ENCODE measurements at places on chromosomes 4 and X.
A peak's percentile ranks its signal among the peaks of the same experiment; 100 is the strongest.

DNA sequence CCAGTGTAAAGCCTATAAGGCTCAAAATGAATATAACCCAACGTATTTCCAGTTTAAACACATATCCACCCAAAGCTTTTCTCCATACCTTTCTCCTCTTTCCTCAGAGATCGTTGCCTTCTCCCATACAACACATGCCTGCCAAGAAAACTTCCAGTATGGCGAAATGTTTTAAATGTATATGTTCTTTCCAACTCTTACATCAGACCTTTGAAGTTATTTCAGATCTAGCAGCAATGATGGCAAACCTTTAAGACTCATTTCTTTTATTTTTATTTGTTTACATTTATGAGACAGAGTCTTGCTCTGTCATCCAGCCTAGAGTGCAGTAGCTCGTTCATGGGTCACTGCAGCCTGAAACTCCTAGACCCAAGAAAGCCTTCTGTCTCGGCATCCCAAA, 265.4 kb downstream of the BMPR1B start:
- no peak for DNase-seq

DNA sequence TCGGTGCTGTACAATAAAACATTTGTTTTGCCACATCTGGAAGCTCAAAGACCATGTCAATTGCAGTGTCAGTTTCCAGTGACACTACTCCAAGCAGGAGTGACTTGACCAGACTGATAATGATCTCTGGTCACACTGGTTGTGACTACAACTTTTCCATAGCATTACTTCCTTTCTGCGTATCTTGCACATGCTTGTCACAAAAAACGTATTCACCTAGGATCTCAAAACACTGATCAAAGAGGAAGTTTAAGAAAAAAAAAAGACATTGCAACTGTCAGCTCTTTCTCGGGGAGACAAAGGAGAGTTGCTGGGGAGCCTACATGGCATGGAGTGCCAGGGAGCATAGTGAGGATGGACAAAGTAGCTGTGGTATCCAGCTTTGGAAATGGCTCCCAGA, 60.6 kb downstream of the OPHN1 start:
- no peak for DNase-seq

GRCh38 chr4:25075851-25076250, 45.1 kb upstream of the LGI2 start:
- no peak for DNase-seq

GRCh38 chr4:58669783-58670182, 1559.6 kb upstream of the IGFBP7 start:
- DNase-seq: no peak

GRCh38 chr4:124224256-124224655, 488.3 kb downstream of the ANKRD50 start:
- DNase-seq: no peak

DNA sequence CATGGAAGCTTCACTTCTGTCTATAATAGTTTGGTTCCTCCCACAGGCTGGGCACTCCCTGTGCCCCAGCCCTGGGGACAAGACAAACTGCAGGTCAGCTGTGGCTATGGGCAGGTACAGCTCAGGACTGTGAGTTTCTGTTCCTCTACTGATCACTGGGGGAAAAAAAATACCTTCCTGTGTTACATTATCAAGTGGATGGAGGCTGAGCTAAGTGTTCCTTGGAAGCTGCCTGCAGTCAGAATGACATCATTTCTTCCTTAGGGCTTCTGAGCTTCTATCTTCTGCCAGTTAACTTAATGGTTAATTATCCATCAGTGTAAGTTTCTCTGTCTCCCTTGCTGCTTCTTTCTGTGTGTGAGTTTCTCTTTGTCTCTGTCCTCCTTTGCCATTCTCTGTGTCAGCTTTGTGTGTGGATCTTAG, 4.6 kb downstream of the RAB33A start:
- no peak for DNase-seq

DNA sequence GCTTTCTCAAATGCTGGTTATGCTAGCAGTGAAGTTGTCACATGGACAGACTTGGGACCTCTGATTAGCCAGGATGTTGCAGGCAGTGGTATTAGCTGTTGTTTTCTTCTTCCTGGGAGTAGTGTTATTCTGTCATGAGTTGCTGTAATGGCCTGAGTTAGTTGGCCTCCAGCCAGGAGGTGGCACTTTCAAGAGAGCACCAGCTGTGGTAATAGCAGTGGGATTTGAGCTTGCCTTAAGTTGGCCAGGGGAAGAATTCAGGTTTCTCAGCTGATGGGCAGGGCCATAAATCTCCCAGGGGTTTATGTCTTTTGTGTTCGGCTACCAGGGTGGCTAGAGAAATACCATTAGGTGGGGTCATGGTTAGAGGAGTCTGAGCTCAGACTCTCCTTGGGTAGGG, 132.6 kb downstream of the GLUD2 start:
- no peak for DNase-seq

- no peak for DNase-seq
Measured at GRCh38 chrX:18428006-18428405, 2.6 kb downstream of the CDKL5 start.

DNA sequence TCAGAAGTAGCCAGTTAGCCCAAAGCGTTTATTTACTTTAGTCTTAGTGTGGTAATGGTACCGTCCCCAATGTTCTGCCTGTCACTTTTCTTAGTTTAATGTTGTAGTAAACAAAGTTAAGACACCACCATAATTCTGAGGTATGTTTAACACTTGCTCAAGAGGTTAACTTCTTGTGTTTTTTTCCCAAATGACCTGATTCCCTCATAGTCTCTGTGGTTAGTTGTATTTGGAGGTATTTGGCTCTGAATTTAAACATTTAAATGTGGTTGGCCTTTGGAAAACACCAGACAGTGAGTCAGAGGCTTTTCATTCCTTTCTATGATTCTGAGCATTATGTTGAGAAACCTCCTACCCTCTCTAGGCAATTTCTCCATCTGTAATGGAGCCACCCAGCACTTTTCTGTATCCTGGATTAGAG, 47.9 kb downstream of the CXCL1 start:
- no peak for DNase-seq

DNA sequence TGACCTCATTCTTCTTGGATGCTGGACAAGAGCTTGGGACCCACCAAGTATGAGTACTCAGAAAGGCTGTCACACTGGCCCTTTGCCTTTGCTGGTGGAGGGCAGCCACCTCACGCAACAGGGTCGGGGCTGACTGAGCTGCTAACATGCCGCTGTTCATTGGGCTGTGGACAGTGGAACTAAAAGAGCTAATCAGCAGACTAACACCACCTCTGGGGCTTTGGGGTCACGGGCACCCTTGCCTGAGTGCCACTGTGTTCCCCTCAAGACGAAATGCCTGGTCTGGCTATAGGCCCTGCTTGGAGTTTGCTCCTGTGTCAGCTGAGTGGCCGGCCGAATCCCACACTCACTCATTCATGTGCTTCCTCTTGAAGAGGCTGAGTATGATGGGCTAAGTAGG, 559.6 kb downstream of the SPRY1 start:
- DNase-seq: no peak

DNA sequence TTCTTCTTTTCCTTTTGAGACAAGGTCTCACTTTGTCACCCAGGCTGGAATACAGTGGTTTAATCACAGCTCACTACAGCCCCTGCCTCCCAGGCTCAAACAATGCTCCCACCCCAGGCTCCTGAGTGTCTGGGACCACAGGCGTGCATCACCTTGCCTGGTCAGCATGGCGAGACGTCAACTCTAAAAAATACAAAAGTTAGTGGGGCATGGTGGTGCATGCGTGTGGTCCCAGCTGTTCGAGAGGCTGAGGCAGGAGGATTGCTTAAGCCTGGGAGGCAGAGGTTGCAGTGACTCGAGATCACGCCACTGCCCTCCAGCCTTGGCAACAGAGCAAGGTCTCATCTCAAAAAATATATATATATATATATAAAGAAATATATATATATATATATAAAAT, 242.4 kb downstream of the SHOX start:
- no peak for DNase-seq

GRCh38 chr4:91118597-91118996, 991.4 kb downstream of the CCSER1 start:
- DNase-seq: no peak

- no peak for DNase-seq
Measured at GRCh38 chr4:63817196-63817865, 591.9 kb downstream of the TECRL start.

DNA sequence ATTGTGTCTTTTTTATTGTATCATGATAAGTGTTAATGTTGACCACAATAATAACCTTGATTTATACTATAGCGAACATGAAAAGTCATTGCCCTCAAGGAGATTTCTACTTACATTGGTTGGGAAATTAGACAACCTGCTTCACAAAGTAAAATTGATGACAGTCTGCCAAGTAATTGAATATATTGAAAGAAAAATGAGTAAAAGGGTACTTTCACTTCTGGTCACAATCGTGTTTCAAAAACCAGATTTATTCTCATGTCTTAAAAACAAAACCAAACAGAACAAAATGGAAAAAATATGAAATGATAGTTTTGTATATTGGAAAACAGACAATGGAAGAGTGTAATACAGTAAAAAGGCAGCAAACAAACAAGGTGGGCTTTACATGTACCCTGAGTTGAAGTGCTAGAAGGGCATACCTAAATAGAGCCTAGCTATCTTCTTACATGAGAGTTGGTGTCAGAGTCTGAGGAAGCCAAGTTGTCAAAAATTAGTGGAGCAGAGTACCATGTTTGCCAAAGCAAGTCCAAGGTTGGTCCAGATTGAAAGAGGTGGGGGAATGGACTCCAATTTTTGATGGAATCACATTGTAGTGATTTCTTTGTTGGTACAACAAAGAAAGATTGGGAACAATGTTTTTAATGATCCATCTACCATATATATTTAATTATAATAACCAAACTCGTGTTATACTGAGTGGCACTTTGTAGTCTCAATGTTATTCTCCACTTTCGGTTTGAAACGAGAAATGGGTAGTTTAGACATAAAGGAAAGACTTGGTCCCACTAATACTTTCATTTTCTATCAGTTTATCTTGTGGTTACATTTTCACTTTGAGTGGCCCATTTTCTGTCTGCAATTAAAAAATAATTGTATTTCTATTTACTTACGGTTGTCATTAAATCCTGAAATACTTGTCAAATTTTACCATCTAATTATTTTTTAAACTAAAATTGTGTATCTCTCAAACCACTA, 775.6 kb downstream of the STIM2 start:
- no peak for DNase-seq

GRCh38 chr4:82611982-82612381, 50.2 kb upstream of the TMEM150C start:
- DNase-seq: no peak

DNA sequence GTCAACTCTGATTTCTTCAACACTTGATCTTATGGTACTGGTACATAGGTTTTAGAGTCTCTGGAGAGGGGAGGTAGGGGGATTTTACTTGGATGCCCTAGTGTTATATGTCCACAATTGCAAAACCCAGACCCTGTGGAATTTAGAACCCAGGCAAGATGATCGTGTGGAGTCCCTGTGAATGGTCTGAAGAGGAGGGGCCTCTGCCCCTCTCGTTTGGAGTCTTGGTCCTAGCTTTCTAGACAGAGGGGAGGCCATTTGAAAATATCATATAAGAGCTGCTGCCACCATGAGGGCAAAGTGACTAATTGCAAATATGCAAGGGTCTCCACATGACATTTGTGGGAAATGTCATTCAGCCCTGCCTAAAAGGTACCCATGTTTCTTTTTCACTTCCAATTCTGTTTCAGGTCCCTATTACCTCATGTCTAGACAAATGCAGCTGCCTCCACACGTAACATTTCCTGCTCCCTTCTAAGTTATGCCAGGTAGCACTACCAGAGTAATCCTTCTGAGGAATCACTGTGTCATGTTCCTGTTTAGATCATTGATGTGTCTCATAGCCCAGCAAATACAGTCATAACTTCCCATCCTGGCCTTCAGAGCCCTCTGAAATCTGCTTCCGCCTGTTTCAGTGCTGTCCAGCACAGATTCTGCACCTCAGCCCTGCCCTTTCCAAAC, 126.8 kb downstream of the KLHL8 start:
- peak; percentile 36 for DNase-seq

GRCh38 chr4:98430708-98431403, 169.7 kb downstream of the RAP1GDS1 start:
- DNase-seq: no peak

GRCh38 chr4:123919576-123920098, 523.0 kb downstream of the SPRY1 start:
- no peak for DNase-seq

- DNase-seq: no peak
Measured at GRCh38 chr4:6402566-6403399, 69.6 kb downstream of the PPP2R2C start.

- no peak for DNase-seq
Measured at GRCh38 chrX:153819384-153820040, 10.8 kb downstream of the PDZD4 start.

DNA sequence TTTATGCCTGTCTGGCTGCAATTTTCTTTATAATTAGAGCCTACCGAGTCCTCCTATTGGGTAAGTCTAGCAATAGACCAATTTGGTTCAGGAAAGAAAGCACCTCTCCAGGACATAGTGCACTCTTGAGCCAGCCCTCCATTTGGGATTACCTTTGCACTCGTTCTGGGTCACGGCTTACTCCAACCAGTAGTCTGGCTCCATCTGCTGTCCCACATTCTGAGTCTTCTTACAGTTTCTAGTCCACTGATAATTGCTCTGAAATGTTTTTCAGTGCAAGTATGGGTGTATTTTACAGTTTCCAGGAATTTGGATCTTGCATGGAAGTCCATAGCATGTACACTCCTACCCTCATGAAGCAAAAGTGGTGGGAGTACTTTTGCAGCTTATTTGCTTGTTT, 34.8 kb upstream of the USP51 start:
- DNase-seq: no peak

DNA sequence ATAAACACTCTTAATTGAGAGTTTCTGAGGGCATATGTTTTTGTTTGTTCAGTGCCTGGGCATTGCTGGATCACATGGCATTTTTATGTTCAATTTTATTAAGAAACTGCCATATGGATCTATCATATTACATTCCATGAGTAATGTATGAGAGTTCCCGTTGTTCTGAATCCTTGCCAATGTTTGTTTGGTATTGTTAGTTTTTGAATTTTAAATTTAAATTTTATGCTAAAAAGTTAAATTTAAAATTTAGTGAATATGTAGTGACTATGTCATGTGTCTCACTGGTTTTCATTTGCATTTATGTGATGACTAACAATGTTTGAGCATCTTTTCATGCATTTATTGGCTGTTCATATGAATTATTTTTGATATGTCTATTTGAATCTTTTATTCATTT, 54.8 kb upstream of the GEMIN8 start:
- DNase-seq: no peak

DNA sequence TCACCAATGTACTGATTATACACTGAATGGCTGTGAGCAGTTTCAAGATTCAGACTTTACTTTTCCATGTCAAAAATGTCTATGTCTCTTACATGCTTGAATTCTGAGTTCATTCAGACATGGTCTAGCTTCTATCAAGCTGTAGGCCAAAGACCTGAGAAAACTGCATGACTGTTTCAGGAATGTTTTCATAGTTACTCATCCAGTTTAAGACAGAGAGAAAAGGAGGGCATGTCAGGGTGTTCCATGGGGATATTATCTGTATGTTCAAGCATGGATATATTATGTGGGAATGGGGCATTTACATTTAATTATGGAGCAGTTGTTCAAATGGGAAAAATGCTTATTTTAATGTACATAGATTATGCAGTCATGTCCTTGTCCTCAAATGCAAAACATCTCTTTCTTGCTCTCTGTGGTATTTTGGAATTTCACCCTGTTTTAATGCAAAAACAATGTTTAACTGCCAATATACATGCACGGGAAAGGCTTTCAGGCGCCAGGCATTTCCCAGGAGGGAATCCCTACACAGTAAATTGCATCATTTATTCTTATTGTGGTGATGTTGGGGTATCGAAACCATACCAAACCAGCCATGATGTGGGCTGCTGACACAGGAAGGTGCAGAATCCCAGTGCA, 429.1 kb upstream of the INTU start:
- no peak for DNase-seq

All from GM18507 (cell line).